NCI-H1436 (cell line): ENCODE measurements at places on chromosomes 1 and 21.
A peak's percentile ranks its signal among the peaks of the same experiment; 100 is the strongest.

- DNase-seq: no peak
Measured at GRCh38 chr21:31326522-31327242, 17.4 kb downstream of the TIAM1 start.

DNA sequence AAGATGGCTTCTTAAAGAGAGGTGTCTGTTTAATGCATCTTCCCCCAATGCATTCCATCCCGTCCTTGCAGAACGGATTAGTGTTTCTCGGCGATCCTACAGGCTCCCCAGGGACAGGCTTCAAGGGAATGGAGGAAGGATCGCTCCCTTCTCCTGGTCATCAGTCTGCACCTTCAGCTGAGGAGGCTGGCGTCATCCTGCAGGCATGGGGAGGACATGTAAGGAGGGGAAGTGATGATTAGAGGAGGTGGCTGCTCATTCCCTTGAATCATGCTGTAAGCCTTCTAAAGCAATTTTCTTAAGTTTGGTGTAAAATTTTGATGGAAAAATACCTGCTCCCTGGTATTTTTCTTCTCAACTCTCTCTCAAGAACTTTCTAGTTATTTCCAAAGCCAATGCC is 603.6 kb downstream of the NPHP4 start:
- DNase-seq: no peak

DNA sequence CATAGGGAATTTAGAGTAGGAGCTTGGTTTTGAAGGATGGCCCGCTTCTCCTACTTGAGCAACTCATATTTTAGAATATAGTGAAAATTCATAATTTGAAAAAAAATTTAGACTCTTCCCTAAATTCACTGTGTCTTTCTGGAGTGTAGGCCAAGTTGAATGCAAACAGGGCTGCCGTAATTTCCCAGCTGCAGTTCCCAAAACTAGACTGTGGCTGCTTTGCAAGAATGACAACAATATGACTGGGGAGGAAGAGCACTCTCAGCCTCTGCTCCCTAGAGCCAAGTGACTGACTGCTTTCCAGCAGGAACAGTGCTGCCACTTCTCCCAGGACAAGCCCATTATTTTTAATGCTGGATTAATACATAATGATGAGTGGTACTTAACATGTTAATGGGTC is 209.0 kb downstream of the RHOU start:
- DNase-seq: no peak

GRCh38 chr1:14921057-14921456 is 232.5 kb upstream of the TMEM51 start:
- no peak for DNase-seq

- no peak for DNase-seq
Measured at GRCh38 chr21:35044128-35044527, 5.0 kb downstream of the RUNX1 start.

- no peak for DNase-seq
Measured at GRCh38 chr1:232184561-232185530, 445.1 kb downstream of the SIPA1L2 start.

GRCh38 chr1:12552111-12552888 is 65.7 kb downstream of the DHRS3 start:
- DNase-seq: no peak

DNA sequence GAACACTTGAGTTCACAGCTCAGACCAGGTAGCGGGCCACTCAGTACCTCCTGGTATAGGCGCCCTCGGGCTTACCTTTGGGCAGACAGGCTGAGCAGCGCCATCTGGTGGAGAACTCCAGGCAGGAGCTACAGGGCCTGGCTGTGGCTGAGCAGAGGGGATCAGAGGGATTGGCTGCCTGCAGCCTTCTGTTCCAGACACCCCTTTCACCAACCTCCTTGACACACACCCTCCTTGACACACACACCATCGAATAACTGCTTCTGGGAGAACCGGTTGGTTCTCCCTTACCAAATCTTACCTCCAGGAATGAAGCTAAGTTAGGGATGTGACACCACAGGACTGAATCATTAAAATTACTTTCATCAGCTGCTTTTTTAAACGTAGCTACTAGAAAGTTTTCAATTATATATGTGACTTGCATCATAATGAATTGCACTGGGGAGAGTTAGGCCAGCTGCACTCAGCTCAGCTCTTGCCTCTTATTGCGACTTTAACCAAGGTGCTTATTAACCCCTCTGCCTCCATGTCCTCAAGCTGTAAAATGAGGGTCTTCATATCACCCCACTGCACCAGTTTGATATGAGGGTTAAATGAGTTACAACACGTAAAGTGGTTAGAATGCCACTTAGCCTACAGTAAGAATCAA is 6.6 kb downstream of the LIN28A start:
- DNase-seq: peak; percentile 77

DNA sequence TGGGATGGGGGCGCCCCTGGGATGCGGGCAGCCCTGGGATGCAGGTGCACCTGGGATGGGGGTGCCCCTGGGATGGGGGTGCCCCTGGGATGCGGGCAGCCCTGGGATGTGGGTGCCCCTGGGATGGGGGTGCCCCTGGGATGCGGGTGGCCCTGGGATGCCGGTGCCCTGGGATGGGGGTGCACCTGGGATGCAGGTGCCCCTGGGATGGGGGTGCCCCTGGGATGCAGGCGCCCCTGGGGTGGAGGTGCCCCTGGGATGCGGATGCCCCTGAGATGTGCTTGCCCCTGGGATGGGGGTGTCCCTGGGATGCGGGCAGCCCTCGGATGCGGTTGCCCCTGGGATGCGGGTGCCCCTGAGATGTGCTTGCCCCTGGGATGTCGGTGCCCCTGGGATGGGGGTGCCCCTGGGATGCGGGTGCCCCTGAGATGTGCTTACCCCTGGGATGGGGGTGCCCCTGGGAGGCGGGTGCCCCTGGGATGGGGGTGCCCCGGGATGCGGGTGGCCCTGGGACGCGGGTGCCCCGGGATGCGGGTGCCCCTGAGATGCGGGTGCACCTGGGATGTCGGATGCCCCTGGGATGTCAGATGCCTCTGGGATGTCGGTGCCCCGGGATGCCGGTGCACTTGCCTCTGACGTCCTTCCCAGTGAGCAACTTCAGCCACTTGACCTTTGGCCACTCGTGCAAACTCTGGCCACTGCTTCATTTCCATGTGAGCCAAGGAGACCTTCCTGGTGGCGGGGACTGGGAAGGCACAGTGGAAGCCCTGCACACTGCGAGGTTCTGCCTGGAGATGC is 37.3 kb upstream of the SLC19A1 start:
- DNase-seq: no peak

DNA sequence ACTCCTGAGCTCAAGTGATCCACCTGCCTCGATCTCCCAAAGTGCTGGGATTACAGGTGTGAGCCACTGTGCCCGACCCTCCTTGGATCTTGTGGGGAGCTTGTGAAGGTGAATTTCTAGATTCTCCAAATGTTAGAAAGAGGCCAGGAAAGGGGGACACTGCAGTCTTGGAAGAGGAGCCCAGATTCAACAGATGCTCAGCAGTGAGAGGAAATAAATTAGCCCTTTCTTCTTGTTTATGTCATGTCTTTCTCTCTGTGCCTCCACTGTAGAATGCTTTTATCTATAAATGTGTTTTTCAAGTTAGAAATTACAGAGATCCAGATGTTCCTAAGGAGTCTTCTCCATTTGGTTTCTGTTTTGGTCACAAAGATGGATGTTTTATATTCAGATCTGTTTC is 346.6 kb upstream of the KAZN start:
- no peak for DNase-seq

- no peak for DNase-seq
Measured at GRCh38 chr1:192809307-192810252, 741 bp downstream of the RGS2 start.

DNA sequence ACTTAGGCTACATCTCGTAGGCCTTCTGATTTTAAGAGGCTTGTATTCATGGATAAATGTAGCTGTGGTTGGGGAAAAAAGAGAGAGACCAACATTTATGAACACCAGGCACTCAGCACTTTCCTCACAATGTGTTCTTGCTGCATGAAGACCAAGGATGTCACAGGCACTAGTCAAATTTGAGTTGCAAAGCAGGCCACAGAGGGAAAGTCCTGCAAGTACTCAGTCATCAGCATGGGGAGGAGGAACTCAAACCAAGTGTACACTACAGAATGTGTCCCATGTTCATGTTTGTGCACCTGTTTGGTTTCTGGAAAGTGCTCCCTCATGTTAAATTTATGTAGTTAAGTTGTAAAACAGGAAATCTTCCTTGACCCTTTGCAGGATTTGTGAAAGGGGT is 8.7 kb upstream of the MAP3K7CL start:
- DNase-seq: no peak

DNA sequence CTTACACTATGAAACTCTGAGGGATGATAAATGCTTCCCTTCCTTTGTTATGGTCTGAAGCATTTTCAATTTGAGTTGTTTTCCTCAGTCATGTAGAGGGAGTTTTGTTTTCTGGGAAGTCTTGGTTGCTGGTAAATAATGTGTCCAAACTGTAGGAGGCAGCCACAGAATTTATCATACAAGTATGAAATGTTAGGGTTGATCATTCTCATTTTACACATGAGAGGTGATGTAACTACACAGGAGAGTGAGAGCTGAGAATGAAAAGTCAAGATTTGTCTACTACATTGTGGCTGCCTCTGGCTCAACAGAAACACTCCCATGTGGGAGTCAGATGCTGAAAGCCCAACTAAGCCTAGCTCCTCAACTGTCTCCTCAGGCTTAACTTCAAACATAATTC is 182.5 kb upstream of the SGIP1 start:
- DNase-seq: no peak

- no peak for DNase-seq
Measured at GRCh38 chr1:230572121-230573105, 69.9 kb upstream of the COG2 start.

- no peak for DNase-seq
Measured at GRCh38 chr1:43377831-43378230, 10.0 kb upstream of the ELOVL1 start.

- DNase-seq: no peak
Measured at GRCh38 chr1:18111605-18112297, 4.2 kb downstream of the IGSF21 start.

- no peak for DNase-seq
Measured at GRCh38 chr1:32782086-32782485, 35.1 kb downstream of the YARS1 start.

DNA sequence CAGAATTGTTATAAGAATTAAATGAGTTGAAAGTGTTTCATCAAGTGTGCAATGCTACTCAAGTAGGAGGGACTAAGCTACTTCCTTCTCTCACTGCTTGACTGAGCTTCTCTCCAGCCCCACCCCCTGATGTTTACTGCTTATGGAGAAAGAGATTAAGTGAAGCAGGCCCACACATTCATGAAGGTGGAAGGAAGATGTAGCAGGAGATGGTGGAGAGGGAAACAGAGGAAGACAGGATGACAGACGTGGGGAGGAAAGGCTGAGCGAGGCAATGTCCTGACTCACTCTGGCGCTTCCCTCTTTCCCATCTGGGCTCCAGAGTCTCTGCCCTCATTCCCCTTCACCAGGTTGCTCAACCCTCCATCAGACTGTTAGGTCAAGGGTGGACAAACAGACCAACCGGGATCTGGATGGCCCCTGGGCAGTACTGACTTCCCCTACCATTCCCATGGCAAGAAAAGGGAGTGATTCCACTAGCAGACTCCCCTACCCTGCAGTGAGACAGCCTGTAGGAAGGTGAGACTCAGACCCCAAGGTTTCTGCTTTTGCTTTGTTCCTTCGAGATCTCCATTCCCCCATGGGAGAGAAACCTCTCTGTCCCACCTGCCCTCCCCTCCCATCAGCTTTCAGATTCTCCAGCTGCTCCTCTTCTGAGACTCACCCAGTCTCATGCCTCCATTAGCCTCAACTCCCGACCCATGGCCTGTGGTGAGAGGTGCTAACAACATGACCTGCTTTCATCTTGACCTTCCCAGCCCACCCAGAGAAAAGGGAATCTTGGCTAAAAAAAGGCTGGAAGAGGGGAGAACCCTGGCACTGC is 3.1 kb upstream of the ARHGEF2 start:
- no peak for DNase-seq

DNA sequence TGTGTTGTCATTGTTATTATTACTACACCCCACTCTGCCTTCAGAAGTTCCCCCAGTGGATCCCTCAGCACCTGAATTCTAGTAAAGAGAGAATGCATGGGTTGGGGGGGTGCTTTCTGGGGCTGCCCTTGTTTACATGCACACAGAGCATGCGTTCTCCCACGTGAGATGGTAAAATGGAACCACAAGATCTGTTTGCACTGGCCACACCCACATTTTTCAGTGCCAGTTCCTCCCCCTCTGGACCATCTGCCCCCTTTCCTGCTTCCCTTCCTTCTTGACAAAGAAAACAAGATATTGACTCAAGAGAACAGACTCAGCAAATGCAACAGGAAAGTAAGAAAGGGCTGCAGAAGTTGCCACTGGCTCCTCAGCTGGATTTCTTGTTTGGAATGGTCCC is 8.9 kb downstream of the SLC6A17 start:
- DNase-seq: no peak

DNA sequence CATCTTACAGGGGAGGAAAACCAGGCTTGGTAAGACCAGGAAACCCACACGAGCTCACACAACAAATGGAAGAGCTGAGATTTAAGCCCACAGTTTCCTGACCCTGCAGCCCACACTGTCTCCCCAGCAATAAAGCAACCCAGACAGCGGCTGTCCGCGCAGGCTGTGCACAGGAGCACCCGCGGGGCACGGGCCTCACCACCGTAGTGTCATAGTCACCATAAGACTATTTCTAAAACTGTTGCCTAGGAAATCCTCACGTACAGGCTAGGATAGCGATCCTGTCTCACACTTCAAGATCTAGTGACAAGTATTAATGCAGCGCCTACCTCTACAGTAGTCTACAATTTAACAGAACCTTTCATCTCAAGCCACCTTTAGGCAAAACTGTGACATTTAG is 54.0 kb upstream of the SYT6 start:
- DNase-seq: no peak

DNA sequence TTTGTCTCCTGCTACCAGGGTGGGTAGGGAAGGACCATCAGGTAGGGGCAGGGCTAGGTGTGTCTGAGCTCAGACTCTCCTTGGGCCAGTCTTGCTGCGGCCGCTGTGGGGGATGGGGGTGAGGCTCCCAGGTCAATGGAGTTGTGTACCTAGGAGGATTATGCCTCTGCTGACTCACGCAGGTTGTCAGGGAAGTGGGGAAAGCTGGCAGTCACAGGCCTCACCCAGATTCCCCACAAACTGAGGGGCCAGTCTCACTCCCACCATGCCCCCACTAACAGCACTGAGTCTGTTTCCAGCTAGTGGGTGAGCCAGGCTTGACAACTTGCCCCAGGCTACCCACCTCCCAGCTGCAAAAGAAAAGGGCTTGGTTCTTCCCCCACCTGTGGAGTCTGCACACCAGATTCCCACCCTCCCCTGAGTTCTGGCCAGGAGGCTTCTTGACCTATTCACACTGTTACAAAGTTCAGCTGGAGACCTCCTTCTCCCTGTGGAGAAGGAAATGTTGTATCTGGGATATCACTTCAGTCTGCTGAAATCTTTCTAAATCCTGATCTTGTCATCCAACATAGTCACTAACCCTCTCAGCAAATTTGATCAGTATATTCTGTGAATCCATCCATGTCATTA is 69.2 kb upstream of the GJA8 start:
- no peak for DNase-seq
